NCI-H187 treated with DMSO at 0.1 percent for 48 hours (cell line): ENCODE measurements at places on chromosomes 16 and 17.
A peak's percentile ranks its signal among the peaks of the same experiment; 100 is the strongest.

DNA sequence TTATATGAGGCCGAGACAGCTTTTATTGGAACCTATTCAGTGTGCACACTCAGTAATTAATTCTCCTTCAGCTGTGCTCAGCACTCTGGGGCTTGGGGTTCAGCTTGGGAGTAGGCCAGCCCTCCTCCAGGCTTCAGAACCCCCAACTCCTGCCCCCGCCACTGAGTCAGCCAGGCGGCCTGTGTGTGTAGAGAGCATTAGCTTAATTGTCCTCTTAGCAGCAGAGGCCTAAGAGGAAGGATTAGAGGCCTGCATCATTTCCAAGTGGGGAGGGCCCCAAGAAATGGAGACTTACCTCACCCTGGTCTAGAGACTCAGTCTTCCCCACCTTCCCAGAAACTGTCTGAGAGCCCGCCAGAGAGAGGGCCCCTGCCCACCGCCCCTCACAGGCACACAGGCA, 772 bp downstream of the PRSS53 start:
- DNase-seq = no peak

DNA sequence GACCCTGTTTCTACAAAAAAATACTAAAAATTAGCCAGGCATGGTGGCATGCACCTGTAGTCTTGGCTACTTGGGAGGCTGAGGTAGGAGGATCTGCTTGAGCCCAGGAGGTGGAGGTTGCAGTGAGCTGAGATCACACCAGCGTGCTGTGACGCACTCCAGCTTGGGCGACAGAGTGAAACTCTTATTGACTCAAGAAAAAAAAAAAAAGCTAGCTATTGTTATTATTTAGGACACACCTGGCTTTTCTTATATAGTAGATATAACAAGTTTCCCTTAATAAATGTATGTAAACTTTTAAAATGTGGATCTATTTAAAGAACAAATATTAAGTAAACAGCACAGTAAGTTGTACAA, 1.8 kb downstream of the RABEP2 start:
- no peak for DNase-seq

DNA sequence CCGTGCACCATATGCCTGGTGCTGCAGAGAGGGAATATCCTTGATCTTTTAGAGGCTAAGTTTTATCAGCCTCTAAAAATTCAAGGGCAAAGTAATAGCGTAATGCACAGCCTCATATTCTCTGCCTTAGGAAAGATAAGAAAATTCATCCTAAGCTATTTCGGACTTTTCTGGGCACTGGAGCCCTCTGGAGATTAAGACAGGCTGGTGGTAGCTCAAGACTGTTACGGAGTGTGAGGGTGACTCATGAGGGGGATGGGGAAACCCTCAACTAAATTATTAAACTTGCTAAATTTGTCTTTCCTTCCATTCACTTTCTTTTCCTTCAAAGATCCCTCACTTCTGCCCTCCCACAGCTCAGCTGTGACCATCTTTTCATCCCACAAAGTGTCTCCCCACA, 73.3 kb downstream of the RPH3AL start:
- DNase-seq = no peak

DNA sequence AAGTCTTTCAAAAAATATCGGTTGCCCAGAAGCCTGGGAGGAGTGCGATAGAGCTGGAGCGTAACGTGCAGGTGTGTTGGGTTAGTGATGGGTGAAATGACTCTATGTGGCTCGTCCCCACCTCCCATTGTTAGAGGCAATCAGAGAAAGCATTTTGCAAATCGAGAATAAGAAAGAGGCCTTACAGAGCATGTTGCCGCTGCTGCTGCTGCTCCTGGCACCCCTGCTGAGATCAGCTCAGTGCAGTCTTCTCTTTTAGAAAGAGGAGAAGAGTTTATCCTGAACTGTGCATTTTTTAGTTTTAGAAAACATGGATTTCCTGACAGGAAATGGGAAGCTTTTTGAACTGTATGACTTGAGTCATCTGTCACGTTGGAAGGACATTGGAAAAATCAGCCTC, 774.5 kb upstream of the RBFOX1 start:
- peak; percentile 22 for DNase-seq

GRCh38 chr16:56974549-56975300, 13.0 kb downstream of the CETP start:
- no peak for DNase-seq

DNA sequence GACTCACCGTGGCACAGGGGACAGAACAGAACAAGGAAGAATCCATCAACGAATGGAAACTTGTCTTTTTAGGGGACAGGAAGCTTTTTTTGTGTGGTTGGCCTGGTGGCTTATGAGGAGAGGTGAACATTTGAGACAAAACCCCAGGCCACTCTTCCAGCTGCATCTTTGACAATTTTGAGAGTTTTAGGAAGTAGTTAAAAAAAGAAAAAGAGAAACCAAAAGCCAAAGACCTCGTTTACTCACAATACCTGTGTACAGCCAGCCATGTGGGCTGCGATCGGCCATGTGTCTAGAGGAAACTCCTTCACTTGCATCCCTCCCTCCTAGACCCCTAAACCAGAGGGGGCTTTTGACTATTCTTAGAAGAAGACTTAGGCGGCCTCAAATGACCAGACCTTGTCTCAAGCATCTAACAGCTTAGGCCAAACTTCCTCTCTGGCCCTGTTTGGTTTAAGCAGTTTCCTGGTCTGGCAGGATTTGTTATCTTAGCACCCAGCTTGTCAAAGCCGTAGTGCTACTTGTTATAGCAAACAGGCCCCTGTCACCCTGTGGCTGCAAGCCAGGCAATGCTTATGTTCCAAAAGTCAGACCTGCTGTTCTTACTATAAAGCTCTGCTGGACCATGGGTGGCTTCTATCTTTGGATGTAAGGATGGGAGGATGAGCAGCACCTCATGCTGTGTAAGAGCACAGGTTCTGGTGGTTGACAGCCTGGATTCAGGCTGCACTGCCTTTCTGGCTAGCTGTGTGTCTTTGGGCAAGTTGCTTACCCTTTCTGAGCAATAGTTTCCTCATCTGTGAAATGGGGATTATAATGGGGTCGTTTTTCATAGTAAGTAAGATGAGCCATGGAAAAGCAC, 17.7 kb downstream of the KSR1 start:
- no peak for DNase-seq

- no peak for DNase-seq
These were observed 16.8 kb downstream of the SMCR8 start for GRCh38 chr17:18331879-18332278.

- DNase-seq = no peak
These were observed 24.8 kb downstream of the SLC38A10 start for GRCh38 chr17:81270279-81270678.

- no peak for DNase-seq
These were observed 12.0 kb downstream of the SNN start for GRCh38 chr16:11679941-11680911.

GRCh38 chr16:68115851-68116250, 30.7 kb downstream of the NFATC3 start:
- no peak for DNase-seq

DNA sequence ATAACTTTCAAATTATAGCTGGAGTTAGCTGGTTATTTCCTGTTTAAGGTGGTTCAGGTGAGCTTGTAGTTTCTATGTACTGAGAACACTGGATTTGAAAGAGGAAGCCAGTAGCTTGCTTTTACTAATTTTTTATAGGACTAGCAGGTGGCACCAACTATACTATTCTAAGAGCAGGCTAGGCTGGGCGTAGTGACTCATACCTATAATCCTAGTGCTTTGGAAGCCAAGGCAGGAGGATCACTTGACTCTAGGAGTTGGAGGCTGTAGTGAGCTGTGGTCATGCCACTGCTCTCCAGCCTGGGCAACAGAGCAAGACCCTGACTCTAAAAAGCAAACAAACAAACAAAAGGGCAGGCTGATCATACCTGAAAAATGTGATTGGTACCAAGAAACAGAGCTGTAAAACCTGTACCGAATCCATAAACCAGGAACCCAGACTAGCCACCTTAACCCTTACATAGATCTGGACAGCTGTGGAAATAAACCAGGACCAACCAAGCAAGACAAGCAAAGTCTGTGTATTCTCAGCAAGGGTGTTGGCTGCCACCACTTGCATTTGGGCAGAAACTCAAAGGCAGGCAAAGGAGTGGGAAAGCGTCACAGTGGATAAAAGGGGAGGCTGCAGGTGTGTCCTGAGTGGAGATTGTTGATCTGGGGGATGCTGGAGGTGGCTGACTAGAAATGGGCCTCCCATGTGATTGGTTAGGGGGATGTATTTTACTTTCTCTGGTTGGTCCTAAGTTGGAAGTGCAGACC, 36.3 kb downstream of the SLC47A1 start:
- DNase-seq = no peak
